ENCODE measurements at places on chromosomes 6 and 20. TPM values are rescaled to one million over a fixed set of nuclear protein-coding genes. Genes with fewer than 3 reads are reported as not detected.

GRCh38 chr6:139250296-139251044 is 41.3 kb downstream of the TXLNB start:
- no peaks in the 10 kb centered on the region for H3K27me3 ChIP-seq
- DNase-seq: no peak
- H3K27ac ChIP-seq: no peak overlapping the region
- H3K4me1 ChIP-seq: peaks cover 15% of the 10 kb centered on the region
- H3K4me3 ChIP-seq: no peak overlapping the region
- H3K36me3 ChIP-seq: no peaks in the 10 kb centered on the region

- H3K4me3 ChIP-seq: no peak overlapping the region
- no peak overlapping the region for H3K27ac ChIP-seq
- DNase-seq: no peak
- H3K36me3 ChIP-seq: no peaks in the 10 kb centered on the region
Observed at GRCh38 chr6:74420221-74420620, 724.2 kb downstream of the CD109 start.

DNA sequence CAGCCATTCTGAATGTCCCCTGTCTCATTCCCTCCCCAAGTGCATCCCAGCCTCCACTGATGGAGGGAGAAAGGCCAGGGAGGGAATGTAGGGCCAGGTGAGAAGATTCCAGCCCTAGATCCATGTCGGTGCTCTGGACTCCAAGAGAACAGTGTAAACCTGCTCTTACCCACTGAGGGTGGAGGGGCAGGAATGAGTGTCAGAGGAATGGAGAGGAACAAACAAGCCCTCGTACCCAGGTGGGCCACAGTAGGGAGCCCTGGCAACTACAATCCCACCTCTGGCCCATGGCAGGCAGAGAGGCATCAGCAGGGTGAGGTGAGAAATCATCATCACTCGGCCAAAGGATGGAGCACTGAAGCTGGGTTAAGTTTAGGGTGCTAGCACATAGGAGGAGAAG is 54.6 kb downstream of the STAU1 start:
- H3K27ac ChIP-seq: peak overlapping the region; percentile 42
- no peak overlapping the region for H3K4me3 ChIP-seq
- H3K36me3 ChIP-seq: peaks cover 15% of the 10 kb centered on the region
- no peaks in the 10 kb centered on the region for H3K27me3 ChIP-seq

The PSORS1C2 gene
- total RNA-seq: not detected

DNA sequence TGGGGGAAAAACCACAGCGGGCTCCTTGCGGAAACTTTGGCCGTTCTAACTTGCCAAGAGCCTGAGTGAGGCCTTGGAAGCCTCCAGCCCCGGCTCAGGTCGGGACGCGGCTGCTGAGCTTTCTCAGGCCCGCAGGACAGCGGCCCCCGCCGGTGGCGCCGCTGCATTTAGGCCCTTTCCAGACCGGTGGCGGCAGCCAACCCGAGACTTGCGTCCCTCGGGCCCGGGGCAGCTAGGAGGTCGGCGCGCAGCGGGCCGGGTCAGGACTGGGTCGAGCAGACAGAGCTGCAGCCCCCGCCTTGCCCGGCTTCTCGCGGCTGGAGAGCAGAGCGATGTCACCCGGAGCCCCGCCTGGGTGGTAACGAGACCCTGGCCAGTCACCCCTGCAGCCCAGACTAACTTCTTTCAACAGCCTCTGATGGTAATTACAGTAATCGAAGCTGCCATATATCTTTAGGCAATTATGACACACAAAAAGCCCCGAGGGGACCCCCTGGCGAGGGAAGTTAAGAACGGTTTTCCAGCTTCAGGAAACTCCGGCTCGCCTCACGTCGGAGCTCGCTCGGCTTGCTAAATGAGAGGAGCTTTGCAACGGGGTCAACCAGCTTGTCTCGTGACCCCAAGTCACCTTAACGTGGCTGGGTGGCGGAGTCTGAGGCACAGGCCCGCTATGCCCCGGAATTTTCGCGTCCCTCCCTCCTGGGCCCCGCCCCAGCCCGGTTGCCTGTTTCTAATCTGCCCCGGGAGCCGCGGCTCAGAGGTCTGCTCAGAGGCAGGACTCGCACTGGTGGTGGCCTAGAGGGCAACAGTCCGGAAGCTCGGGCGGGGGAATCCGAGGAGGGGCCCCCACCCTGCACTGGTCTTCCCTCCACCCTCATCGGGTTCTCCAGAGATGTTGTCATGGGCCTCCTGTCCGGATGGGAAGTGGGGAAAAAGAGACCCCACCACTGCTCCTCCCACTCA is 3.0 kb downstream of the NR2E1 start:
- H3K27me3 ChIP-seq: peaks cover 41% of the 10 kb centered on the region
- peaks cover 57% of the 10 kb centered on the region for H3K4me1 ChIP-seq
- H3K4me3 ChIP-seq: peak overlapping the region; percentile 36
- no peaks in the 10 kb centered on the region for H3K36me3 ChIP-seq
- no peak overlapping the region for H3K27ac ChIP-seq

The PSMG4 gene
- 25.0 TPM for total RNA-seq

The MC3R gene
- not detected for total RNA-seq

GRCh38 chr6:90403489-90404381 is 107.1 kb upstream of the BACH2 start:
- no peaks in the 10 kb centered on the region for H3K36me3 ChIP-seq
- DNase-seq: no peak
- no peaks in the 10 kb centered on the region for H3K27me3 ChIP-seq
- no peaks in the 10 kb centered on the region for H3K4me1 ChIP-seq
- no peak overlapping the region for H3K4me3 ChIP-seq

- DNase-seq: no peak
- no peak overlapping the region for H3K4me3 ChIP-seq
- no peak overlapping the region for H3K27ac ChIP-seq
- peaks cover 28% of the 10 kb centered on the region for H3K4me1 ChIP-seq
- H3K36me3 ChIP-seq: no peaks in the 10 kb centered on the region
- H3K27me3 ChIP-seq: no peaks in the 10 kb centered on the region
Observed at GRCh38 chr6:152117156-152118133, 310.0 kb downstream of the ESR1 start.

The LST1 gene
- not detected for total RNA-seq

Data from vagina (tissue), 2 donors.